ENCODE measurements at places on chromosomes 6 and 20.

GRCh38 chr6:141398949-141399348, 733.8 kb upstream of the GJE1 start:
- no peak for DNase-seq

DNA sequence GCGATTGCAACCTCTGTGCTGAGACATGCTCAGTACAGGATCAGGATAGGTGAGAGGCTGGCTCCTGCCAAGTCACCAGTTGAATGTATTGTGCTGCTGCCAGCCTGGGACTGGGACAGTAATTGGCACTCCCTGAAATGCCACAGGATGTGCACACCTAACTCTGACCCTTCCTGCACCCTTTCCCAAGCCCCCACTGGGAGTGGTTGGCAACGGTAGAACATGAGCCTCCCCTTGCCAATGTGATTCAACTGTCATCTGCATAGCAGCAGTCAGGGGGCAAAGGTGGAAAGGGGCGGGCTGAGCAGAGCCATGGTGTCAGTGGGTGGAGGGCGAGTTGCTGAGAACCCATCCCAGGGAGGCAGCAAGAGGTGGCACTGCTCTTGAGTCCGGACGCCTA, 15.4 kb downstream of the SPINT3 start:
- no peak for DNase-seq

DNA sequence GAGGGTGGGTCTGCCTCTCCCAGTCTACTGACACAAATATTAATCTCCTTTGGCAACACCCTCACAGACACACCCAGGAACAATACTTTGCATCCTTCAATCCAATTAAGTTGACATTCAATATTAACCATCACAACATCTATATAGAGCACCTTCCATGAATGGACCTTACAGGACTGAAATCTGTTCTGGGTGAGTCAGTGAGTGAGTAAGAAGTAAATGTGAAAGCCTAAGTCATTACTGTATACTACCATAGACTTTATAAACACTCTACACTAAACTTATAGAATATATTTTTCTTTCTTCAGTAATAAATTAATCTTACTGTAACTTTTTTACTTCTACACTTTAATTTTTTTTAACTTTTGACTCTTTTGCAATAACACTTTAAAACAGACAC, 993.8 kb upstream of the MAP3K7 start:
- no peak for DNase-seq

DNA sequence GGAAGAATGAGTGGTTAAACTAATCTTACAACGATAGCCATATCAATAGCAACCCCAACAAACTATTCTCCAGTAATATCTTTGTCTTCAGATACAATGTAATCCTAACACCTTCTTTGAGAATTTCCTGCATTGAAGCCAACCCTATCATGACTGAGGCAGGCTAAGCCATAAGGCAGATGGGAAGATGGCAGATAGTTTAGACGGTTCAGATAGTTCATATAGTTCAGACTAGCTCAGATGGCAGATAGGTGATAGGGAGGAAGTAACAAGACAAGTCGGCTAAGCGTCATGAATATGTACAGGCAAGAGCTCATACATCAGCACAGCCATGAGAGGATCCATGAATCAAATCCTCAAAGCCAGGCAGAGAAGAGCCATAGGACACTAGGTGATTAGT, 39.1 kb upstream of the BEND6 start:
- DNase-seq = no peak

DNA sequence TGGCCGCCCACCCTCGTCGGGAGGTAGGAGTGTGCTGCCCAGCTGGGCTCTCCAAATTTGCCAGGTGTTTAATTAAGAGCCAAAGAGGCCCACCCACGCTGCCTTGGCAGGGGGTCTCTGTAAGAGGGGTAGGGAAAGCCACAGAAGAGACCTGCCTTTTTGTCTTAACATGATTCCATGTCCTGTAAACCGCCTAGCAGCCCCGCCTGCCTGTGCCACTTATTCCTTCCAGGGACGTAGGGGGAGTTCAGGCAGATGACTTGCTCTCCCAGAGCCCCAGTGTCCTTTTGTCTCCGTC, 2.1 kb downstream of the FAM210B start:
- no peak for DNase-seq

DNA sequence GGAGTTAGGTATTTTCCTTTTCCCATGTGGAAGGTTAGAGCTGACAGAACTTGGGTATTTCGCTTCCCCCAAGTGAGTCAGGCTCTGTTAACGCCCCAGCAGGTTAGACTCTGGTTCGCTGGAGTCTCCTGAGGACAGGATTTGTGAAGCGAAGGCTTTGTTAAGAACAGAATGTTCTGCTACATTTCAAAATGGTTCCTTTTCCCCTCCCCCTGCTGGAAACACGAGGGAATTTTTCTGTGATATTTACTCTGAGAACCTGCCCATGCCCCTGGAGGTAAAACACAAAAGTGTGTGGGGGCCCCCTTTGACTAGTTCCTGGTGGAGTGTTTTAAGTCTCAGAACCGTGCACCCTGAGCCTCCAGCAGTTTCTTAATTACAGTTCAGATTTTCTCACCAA, 731.4 kb upstream of the CITED2 start:
- DNase-seq = no peak

GRCh38 chr6:34680802-34681515, 15.6 kb downstream of the ILRUN start:
- DNase-seq = no peak

- no peak for DNase-seq
These were observed 155.2 kb downstream of the ZDHHC14 start for GRCh38 chr6:157536223-157536545.

DNA sequence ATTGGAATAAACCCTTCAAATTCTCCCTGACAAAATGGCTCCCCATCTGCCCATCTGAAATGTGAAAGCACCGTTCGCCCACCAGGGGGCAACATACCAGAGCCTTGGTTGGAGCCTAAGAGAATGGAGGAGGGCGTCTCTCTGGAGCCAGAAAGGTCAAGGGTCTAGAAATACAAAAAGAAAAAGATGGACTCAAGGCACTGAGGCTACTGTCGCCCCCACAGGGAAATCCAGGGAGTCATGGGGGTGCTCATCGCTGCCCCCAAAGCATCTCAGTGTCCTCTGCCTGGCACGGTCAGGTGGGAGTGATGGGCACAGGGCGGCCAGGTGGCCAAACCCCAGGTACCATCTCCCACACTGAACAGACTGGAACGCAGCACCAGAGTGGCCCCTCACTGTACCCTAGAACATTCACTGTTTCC, 136.3 kb downstream of the ZMYND8 start:
- no peak for DNase-seq

GRCh38 chr6:23269436-23269835, 700.1 kb downstream of the HDGFL1 start:
- DNase-seq = no peak

DNA sequence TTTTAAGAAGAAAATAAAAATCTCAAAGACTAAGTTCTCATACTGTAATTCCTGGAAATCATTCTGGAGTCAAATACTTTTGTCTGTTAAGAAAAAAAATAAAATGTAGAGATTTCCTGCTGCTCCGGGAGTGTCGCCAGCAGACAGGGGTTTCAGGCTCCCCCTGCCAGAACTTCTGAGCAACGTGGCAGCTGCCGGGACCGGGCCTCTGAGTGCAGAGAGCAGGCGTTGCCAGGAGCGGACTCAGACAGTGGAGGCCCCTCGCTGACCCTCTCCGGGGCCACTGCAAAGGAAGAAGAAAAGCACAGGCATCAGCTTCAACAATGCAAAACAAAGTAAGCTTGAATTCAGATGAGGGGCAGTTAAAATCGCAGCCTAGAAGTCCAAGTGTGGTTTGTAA, 95.5 kb downstream of the THBS2 start:
- DNase-seq = no peak

GRCh38 chr6:24125980-24126379, at the start of gene NRSN1:
NRSN1 (plus strand) TSS chr6:24126215; CDS start chr6:24134328, 8,113 bp downstream.
- peak; percentile 28 for DNase-seq

DNA sequence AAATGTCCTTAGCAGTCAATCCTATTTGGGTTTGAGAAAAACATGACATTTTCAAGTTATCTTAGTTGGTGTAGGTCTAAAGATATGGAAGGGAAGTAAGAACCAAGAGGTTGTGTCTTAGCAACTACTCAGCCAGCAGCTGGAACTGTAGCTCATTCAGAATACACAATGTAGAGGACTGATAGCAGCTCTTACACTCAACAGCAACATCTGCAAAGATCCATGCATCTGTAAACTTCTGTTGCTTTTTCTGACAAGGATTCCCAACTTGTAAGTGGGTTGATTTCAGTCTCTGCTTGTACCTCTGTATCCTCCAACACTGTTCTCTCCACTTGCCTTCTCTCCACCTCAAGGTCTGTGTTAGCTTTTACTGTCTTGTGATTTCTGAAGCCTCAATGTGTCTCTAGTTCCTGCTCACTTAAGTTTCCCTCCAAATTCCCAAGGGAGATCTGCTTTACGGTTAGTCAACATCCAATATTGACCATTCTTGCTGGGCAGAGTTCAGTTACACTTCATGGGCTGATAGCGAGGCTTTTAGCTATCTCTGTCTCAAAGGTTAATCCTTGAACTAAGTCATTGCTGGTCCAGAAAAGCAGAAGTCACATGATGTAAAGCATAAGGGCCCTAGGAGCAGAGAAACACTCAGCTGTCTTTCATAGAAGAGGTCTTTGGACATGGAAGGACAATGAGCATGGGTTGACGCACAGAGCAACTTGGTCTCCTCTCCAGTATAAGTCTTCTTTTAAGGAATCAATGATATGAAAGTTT, 71.6 kb upstream of the LGSN start:
- DNase-seq = no peak

- DNase-seq = no peak
These were observed 23.2 kb downstream of the CGA start for GRCh38 chr6:87071683-87072082.

DNA sequence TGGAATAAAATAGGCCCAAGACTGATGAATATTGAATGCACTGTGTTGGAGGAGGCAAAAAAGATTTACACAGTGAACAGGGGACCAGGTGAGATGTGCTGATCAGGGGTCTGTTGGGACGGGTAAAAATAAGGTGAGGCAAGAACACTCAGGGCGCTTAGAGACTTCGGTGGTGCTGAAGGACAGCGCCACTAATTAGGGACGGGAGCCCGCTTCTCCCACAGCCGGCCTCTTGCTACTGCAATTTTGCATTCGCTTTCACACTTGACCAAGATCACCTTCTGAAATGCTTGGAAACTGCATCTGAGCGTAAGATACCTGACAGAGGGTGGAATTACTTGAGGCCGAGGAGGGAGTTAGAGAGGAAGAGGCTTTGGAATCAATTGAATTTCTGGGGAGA, 7.3 kb downstream of the TFAP2D start:
- no peak for DNase-seq

GRCh38 chr6:24831771-24832716, 33.3 kb upstream of the ARMH2 start:
- no peak for DNase-seq

GRCh38 chr20:2304180-2304579, 8.4 kb downstream of the TGM3 start:
- DNase-seq = no peak

- DNase-seq = no peak
These were observed 13.3 kb upstream of the DNAJC5 start for GRCh38 chr20:63881451-63882226.

GRCh38 chr6:102562713-102563112, 1169.2 kb downstream of the GRIK2 start:
- DNase-seq = no peak

DNA sequence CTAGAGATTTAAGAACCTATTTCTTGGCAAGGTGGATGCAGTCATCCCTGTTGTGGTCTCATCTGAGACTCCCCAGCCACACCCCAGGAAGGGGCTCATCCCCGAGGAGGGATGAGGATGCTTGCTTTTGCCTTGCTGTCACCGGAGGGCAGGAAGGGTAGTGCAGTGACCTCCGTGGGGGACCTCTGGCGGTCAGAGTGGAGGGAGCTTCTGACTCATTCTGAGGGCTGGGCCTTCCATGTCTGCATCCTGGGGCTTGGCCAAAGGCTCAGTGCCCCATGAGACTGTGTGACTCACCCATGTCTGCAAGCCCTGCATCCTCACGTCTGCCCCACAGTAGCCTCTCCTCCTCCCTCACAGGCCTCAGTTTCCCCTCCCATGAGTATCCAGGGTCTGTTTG, 38.7 kb downstream of the UQCC2 start:
- DNase-seq = no peak

DNA sequence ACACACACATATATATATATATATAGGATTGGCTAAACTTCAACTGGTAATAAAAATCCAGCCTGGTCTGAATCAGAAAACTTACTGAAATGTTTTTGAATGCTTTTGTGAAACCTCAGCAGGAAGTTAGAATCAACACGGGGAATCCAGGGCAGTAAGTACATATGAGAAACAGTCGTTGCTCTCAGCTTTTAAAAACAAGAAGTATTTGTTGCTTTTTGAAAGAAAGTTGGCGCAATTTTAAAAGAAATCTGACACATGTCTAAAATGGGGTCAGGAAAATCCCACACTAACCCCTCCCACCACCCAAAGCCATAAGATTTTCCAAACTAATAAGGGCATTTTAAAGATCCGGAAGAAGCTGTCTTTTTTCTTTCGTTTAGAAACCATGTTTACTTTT, 11.5 kb upstream of the CCDC170 start:
- no peak for DNase-seq

GRCh38 chr6:126631363-126631762, 291.4 kb downstream of the CENPW start:
- DNase-seq = no peak

DNA sequence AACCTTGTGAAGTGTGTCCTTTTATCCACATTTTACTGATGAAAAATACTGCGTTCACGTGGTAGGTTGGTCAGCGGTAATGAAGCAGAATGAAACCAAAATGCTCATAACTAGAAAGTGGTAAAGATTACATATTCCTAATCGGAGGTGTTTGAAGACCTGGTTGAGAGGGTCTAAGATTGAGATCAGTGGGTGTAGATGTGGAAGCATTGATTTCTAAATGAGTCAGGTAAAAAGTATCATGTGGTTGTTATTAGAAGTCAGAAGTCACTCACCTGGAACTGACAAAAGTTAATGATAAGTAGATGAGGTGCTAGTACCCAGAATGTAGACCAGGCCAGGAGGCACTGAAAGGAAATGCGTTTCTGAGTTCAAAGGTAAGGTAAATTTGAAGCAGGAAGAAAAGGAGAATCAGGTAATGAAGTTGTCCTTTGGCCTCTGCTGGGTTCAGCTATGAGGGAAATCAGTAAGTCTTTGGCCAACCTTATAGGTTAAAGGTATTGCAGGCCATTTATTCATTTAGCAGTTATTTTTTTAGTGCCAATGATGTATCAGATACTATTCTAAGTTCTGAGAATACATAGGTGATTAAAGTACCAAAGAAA, 31.2 kb downstream of the FAM83B start:
- no peak for DNase-seq

DNA sequence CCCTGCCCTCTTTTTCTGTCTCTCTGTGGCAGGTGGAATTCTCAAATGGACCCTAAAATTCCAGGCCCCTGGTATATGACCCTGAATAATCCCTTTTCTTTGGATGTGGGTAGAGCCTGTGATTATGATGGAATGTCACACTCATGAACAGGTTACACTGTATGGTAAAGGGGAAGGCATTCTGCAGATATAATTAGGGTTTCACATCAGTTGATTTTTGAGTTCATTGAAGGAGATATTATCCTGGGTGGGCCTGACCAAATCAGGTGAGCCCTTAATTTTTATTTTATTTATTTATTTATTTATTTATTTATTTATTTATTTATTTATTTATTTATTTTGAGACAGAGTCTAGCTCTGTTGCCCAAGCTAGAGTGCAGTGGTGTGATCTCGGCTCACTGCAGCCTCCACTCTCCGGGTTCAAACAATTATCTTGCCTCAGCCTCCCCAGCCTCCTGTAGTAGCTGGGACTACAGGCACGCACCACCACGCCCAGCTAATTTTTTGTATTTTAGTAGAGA, 13.7 kb upstream of the STMND1 start:
- no peak for DNase-seq

Measured in nucleus accumbens (tissue), 56 donors.